Endothelial cell (in vitro differentiated cells): ENCODE measurements at places on chromosomes 3 and 15.

- H3K36me3 ChIP-seq: peaks cover 2% of the 10 kb centered on the region
- H3K4me3 ChIP-seq: peak overlapping the region; percentile 51
- no peak overlapping the region for H3K27ac ChIP-seq
- peaks cover 49% of the 10 kb centered on the region for H3K4me1 ChIP-seq
- peaks cover 8% of the 10 kb centered on the region for H3K27me3 ChIP-seq
- DNase-seq: no peak
Observed at GRCh38 chr15:64892847-64893403, 18.8 kb upstream of the ANKDD1A start.

DNA sequence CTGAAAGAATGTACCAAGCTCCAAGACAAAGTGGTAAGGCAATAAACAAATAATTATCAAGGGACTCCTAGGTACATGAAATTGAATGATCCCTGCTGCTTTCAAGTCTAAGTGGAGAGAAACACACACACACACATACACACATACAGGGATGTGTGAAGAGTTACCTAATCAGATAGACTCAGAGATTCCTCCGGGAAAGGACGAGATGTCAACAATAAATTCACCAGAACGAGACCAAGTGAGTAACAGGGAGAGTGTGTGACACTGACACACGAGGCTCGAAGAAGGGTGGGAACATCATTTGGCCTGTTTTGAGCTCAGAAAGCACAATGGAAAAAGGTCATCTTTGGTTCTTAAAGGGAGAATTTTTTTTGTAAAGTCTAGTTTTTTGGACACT, 13.4 kb downstream of the LRIG1 start:
- H3K4me3 ChIP-seq: no peak overlapping the region
- H3K4me1 ChIP-seq: peaks cover 49% of the 10 kb centered on the region
- H3K27me3 ChIP-seq: peaks cover 3% of the 10 kb centered on the region
- H3K27ac ChIP-seq: no peak overlapping the region
- no peaks in the 10 kb centered on the region for H3K36me3 ChIP-seq
- DNase-seq: no peak

DNA sequence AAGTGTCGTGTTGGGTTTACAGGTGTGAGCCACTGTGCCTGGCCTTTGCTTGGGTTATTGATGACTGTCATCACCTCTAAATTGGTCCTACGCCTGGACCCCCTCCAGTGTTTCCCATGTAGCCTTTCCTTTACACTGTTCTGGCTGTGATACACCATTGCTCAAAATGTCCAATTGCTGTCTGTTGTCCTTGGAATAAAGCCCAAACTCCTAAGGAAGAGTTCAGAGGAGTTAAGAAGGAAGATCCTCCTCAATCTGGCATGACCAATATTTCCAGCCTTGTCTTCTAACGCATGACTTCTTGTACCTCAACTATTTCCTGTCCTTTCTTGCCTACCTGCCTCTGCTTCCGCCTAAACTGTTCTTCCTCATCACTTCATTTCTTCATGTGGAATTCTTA, 113.1 kb downstream of the POLR2M start:
- H3K27ac ChIP-seq: no peak overlapping the region
- H3K4me3 ChIP-seq: no peak overlapping the region
- peaks cover 5% of the 10 kb centered on the region for H3K27me3 ChIP-seq
- no peaks in the 10 kb centered on the region for H3K36me3 ChIP-seq
- peaks cover 22% of the 10 kb centered on the region for H3K4me1 ChIP-seq

- H3K27me3 ChIP-seq: peaks cover 13% of the 10 kb centered on the region
- no peak for DNase-seq
- H3K36me3 ChIP-seq: peaks cover 19% of the 10 kb centered on the region
- peak overlapping the region; percentile 91 for H3K27ac ChIP-seq
- H3K4me3 ChIP-seq: no peak overlapping the region
Observed at GRCh38 chr3:14441920-14442300, 39.5 kb downstream of the SLC6A6 start.

DNA sequence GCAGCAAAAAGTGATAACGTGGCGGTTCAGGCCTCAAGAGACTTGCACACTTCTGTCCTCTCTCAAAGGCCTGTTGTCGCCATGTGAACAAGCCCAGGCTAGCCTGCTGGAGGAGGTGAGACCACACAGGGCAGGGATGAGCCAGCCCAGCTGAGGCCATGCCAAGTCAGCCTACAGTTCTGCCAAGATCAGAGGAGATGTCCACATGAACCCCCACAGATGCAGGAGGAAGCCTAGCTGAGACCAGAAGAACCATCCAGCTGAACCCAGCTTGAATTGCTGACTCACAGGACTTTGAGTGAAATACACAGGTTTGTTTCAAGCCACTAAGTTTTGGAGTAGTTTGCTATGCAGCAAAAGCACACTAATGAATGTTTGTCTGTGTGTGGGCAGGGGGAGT, 50.3 kb upstream of the SEC13 start:
- H3K36me3 ChIP-seq: no peaks in the 10 kb centered on the region
- H3K27ac ChIP-seq: no peak overlapping the region
- no peaks in the 10 kb centered on the region for H3K4me1 ChIP-seq
- DNase-seq: no peak

DNA sequence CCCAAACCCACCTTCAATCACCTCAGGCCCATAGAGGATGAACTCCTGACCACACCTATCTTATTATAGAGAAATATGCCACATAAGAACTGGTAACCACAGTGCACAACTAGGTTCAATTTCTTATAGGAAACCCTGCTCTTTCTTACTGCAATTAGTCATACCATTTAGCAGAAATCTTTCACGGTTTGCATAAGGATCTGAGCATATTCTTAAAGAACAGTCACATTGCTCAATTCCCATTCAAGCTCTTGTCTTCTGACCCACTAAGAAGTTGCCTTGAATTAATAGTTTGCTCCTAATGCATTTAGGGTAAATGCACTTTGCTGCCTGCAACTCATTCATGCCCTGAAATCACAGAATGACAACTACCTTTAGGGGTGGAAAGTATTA, 9.2 kb downstream of the ERC2 start:
- peak overlapping the region; percentile 15 for H3K27ac ChIP-seq
- no peaks in the 10 kb centered on the region for H3K36me3 ChIP-seq
- DNase-seq: no peak
- H3K4me3 ChIP-seq: no peak overlapping the region
- H3K4me1 ChIP-seq: peaks cover 18% of the 10 kb centered on the region
